ENCODE measurements at places on chromosomes 1 and 21.

DNA sequence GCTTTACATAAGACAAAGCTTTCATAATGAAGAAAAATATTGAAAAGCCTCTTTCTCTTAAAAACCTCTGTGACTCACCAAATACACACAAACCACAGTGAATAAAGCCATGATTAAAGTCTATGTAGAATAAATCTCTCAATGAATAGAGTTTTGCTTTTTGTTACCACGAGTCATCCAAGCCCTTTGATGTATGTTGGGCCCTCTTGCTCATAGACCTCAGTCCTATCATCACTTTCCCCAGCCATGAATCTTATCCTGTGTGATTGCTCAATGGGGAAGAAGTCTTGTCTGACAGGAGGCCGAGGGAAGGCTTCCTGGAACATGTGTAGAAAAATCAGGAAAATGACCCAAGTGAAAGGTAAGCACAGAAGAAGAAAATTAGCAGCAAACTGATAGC is 60.8 kb downstream of the NGF start:
- no peak for DNase-seq

- no peak for DNase-seq
These were observed 67.3 kb downstream of the URB2 start for GRCh38 chr1:229693129-229693900.

DNA sequence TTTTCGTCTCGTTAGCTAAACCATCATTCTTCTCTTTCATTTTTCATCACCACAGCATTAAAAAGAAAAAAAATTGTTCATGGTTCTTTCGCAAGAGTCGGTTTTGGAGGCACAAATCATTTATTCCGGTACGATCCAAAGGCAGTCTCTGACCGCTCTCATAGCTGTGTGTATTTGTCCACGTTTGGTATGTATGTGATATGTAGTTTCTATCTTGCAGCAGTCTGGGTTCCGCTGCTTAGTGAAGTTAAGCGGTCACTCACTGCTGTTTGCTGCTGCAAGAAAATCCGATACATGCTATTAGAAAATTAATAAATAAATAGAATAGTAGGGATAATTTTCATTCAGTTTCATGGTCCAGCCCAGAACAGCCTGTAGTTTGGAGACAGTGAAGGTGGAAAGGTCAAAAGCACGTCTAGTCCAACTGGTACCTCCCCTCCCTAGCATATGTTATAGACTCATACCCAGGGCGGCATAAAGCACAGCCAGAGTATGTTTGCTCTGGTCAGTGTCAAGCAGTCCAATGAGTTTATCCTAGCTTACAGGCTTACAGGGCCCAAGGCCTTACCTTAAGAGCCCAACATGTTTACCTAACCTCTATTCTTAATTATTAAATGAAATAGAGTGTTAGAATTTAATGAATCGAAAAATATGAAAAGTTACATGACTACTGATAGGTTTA is 2.5 kb downstream of the FMN2 start:
- no peak for DNase-seq

DNA sequence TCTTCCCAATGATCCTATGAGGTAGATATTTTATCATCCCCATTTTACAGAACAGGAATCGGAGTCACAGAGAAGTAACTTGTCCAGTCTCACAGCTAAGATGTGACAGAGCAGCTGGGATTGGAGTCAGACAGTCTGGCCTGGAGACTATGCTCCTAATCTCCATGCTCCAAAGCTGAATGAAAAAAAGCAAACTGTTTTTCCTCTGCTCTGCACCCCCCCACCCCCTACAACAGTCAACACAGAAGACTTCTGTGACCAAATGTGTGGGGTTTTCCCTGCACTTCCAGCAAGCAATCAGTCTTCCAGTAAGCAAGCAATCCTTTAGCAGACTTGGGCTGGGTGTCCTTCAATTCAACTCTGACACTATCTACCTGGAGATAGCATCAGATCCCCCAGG is 33.2 kb downstream of the KIRREL1 start:
- no peak for DNase-seq

DNA sequence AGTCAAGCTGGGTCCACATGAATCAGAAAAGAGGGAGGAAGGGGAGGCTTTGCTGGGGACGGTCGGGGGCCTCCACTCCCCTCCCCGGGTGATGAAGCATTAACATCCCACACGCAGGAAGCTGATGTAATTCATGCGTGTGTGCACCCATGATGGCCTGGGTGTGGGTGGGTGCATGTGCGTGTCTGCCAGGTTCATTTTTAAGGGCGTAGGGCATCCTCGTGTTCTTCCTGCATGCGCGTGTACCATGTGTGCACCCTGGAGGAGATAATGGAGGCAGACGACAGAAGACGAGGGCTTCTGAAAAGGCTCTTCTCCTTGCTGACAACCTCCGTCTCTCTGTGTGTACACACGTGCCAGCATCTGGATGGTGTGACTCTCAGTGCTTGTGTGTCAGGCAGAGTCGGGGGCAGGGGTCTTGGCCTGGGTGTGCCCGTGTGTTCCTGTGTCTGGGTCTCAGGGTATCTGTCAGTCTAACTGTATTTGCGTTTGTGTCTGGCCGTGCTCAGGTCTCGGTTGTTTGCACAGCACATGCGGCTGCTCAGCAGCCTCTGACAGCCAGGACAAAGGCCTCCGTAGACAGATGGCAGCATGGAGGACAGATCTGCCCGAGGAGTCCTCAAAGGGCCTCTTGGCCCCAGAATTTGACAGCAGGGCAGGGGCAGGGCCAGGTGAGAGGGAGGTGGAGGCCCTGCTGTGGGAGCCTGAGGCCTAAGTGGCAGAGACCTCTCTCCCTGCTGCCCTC is 2.4 kb downstream of the RAP1GAP start:
- DNase-seq: no peak

- DNase-seq: no peak
These were observed 137.4 kb downstream of the ADGRL4 start for GRCh38 chr1:78869136-78869535.

DNA sequence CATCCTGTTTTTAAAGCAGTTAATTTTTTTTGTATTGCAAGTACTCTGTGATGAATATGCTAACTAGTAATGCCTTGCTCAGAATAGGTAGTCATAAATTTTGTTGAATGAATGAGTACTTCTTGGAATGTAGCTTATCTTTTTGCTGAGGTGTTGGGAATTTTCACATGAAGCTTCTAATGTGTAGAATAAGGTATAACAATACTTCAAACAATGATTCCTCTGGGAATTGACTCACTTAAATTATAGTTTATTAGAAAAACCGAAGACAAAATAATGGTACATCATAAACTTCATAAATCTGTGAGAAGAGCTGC is 13.9 kb downstream of the CDC14A start:
- DNase-seq: no peak

All from esophagus squamous epithelium (tissue), 5 donors.